ENCODE measurements at places on chromosomes 5 and 9.

GRCh38 chr5:141845371-141845851, 32.8 kb downstream of the PCDH1 start:
- DNase-seq = no peak

- DNase-seq = no peak
Observed at GRCh38 chr9:75531588-75531987, 358.9 kb upstream of the PCSK5 start.

DNA sequence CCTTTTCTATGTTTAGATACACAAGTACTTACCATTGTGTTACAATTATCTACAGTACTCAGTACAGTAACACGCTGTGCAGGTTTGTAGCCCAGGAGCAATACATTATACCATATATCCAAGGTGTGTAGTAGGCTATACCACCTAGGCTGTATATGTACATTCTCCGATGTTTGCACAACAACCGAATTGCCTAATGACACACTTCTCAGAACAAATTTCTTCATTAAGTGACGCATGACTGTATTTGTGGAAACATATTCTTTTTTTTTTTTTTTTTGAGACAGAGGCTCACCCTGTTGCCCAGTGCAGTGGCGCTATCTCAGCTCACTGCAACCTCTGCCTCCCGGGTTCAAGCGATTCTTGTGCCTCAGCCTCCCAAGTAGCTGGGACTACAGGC, 4.0 kb upstream of the RAD23B start:
- no peak for DNase-seq

DNA sequence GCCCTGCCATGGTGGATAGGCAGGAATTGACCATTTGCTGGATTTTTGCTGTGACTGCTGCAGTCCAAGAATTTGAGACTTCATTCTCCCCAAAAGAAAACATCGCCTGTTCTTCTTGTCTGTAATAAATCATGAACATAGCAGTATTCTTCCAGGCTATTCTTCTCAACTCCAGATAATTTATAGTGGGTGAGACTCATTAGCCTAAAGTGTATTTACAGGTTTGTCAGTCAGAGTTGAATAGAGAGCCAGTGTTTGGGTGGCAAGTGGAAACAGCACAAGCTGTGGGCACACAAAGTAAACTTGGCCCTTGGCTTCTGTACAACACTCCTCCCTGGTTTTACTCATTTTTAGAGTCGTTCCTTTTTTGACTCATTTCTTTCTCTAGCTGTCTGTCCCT, 128.2 kb upstream of the VCAN start:
- DNase-seq = no peak

DNA sequence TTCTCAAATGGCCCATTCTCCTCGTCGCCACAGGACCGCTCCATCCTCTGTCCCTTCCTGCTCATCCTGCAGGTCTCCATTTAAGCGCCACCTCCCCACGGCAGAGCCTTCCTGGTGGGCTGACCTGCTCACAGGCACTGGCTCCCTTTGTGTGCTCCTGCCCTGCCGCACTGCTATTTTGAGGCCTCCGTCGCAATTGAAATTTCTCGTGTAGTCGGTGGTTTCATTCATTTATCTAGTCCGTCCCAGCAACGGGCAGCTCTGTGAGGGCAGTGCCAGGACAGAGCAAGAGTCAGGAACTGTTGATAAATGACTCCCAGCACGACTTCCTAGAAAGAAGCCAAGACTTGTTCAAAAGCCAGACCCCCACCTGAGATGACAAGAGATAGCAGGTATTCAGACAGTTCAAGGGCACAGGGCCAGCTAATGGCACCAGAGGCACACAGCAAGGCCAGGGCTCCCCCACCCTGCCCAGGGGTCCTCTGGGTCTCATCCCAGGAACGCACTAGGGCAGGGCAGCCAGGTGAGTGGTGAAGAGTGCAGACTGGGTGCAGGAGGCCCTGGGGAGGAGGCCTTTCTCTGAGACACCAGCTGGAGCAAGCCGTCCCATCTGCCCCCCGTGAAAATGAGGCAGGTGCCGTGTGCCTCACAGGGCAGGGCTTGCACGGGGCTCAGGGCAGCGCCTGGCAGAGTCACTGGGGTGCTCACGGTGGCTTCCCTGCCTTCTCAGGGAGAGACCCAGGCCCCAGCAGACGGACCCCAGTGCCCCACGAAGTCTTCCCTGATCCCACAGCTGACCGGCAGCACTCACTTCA, 36.9 kb downstream of the FAM78A start:
- no peak for DNase-seq

DNA sequence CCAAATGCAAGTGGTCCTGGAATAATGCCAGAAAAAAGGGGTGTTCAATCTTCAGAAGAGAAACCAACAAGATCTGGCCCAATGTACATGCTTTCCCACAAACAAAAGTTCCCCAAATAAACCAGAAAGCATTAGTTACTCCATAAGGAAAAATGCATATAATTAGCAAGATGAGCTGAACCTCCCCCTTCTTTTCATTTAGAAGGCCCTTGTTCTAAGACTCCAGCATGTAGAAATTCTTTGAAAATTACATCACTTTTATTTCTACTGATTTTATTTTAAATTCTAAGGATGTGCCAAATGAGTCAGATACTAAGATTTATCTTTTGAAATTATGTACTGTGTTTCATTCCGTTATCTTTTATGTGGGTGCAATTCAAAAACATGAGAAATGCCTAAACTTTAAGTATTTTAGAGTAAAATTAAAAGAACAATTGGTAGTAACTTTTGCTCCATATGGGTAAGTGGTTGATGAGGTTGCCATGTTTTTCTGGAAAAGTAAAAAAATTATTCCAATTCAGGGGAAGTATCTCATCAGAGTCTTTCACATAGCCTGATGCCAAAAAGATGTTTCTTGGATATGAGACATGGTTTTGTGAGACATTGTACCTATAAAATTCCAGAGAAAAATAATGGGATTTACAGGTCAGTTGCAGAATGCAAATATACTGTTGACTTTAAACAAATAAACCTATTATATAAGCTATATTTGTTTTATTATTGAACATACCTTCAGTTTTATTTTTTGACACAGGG, 106.5 kb upstream of the CCDC112 start:
- DNase-seq = no peak

GRCh38 chr9:122228191-122228567, 578 bp downstream of the LHX6 start:
- DNase-seq = no peak

- DNase-seq = no peak
Observed at GRCh38 chr9:79660615-79661014, 88.8 kb downstream of the TLE4 start.

- DNase-seq = no peak
Observed at GRCh38 chr9:134225816-134226215, 61.5 kb upstream of the RNU6ATAC start.

DNA sequence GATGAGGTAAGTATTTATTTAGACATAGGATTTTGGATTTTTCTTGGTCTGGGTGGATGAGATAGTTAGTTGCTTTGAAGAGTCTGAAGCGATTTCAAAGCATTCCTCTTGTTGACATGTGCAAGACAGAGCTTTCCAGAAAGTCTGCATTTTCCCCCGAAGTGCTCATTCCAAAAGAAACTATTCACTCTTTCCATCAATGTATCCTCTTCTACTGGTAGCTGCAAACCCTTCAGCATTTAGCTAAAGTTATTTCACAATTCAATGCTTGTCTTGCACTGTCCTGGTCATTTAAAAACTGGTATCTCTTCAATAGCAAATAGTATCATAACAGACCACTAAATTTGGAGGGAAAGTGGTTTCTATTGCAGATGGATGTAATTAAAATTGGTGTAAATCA, 13.0 kb downstream of the NREP start:
- DNase-seq = no peak

- DNase-seq = no peak
Observed at GRCh38 chr5:55072666-55073065, 29.8 kb upstream of the GZMA start.

DNA sequence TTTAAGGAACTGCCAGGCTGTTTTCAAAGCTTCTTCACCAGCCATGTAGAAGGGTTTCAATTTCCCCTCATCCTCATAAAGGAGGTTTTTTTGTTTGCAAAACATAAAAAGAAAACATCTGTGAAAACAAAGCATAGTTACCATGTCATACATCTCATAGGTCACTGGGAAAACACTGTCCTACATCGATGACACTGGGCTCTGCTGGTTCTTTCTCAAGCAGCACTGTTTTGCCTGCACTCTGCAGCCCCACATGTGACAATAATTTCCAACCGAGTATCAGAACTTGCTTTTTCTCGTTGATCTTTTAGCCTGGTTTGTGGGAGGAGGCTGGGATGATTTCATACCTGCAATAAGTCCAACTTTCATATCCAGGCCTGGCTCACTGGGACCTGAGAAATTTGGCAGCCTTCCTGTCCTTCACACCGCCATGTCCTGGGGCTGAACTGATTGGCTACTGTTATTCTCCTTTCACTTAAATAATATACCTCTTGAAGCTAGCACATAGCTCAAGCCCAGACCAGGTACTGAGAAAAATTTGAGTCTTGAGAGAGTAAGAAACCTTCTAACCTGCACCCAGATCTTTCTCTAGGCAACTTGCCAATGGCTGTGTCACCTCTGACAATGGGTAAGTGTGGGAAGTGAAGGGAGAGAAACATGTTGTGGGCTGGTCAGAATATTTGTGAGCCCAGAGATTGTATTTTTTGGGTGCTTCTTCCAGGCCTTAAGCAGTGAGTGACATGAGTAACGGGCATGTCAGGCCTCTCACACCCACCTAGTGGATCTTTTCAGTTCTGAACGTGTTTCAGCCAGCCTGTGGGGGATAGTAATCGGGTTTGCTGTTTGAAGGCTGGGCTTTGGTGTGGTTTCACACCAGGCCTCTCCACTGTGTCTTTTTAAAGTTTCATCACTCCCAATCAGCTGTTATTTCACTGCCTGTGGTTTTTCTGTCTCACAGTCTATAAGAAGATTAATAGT, 502.8 kb downstream of the NTRK2 start:
- no peak for DNase-seq

- DNase-seq = no peak
Observed at GRCh38 chr9:73152953-73153352, 1.3 kb downstream of the ANXA1 start.

DNA sequence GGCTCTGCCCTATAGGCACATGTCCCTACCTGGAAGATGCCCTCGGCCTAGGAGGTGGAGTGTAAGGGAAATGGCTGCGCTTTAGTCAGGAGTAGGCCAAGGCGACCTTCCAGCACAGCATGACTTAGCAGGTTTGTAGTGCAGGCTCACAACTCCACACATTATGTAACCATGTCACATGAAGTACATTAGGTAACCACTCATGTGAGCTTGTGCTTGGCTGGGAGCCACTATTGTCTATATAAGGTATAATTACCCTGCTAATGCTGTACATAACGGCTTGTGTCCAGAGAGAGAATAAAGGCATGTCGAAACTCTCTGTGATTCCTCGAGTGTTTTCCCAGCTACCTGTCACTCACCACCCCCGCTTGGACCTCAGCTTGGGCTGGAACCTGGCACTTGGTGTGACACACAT, 74.9 kb downstream of the CAMK4 start:
- DNase-seq = no peak

GRCh38 chr9:95268681-95269080, 48.8 kb downstream of the FANCC start:
- DNase-seq = no peak

GRCh38 chr5:151534350-151534749, 56.8 kb downstream of the FAT2 start:
- no peak for DNase-seq

- no peak for DNase-seq
Observed at GRCh38 chr5:104024538-104024937, 461.9 kb upstream of the NUDT12 start.

- no peak for DNase-seq
Observed at GRCh38 chr9:38025166-38025565, 43.9 kb downstream of the SHB start.

DNA sequence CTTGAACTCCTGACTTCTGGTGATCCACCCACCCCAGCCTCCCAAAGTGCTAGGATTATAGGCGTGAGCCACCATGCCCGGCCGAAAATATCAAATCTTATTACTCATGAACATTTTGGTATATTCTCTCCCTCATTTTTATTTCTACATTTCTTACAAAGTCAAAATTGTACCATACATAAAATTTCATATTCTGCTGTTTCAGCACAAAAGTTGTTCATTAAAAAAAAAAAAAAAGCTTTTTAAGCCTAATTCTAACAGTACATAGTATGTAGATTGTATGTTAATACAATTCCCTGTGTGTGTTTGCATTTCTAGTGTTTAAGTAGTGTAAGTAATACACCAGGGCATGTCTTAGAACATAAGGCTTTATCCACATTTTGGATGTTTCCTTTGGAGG, 14.9 kb downstream of the BNIP1 start:
- DNase-seq = no peak

DNA sequence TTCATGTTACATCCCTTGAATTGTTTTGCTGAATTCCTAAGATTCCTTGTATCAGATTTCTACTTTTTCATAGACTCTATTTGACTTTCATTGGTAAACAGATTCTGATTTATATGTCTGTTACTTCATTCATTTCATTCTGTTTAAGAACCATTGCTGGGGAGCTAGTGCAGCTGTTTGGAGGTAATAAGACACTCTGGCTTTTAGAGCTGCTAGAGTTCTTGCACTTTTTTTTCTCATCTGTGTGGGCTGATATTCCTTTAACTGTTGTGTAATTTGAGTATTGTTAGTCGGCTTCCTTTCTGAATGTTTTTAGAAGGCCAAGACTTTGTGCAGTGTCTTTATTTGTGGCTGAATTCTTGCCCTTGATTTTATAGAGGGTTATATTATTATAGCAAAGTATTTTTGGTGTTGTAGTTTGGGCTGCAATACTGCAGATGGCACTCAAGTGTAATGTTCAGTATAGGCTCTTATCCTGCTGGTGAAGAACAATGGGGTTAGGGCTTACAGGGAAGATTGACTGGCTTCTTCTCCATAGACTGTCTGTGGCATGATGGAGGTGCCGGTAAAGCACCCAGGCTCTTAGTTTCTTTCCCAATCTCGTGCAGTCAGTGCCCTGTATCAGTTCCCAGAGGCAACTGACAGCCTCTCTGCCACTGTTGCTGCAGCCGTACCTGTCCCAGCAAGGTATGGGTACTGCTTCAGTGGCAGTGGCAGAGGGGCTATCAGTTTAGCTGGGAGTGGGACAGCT, 162.2 kb downstream of the OXCT1 start:
- DNase-seq = peak; percentile 4

DNA sequence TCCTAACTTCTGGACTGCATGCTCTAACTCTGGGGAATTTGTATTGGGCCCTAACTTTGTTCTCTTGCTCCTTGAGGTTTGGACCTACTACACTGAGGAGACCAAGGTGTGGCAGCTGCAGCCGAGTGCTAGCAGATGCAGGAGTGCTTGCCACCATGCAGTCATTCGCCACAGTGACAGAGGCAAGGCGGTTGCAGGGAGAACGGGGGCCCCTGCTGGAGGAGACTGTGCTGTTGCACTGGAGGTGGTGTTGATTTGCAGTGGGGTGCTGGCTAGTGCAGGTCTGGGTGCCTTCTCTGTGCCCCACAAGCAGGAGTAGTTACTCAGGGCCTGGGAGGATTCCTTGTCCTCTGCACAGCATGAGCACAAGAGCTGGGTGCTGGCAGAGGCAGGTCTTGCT, 22.4 kb upstream of the DIRAS2 start:
- no peak for DNase-seq
